Left forelimb (tissue), 1 donor: ENCODE measurements at places on chromosomes 3 and 15.

DNA sequence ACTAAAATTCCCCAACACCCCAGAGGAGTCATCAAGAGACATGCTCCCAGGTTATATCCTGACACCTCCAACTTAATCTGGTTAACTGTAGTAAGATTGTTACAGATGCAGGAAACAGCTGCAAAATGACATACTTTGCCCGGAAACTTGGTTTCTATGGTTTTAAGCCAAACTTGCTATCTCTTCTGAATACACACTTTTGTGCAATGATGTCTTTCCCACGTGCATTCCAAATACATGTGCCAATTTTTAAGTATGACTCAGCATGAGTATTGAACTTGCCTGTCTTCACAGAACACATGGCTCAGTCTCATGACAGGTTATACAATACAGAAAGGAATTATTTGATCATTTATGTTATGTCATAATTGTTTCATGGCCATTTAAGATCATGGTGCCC is 207.0 kb upstream of the DCBLD2 start:
- no peak for DNase-seq

DNA sequence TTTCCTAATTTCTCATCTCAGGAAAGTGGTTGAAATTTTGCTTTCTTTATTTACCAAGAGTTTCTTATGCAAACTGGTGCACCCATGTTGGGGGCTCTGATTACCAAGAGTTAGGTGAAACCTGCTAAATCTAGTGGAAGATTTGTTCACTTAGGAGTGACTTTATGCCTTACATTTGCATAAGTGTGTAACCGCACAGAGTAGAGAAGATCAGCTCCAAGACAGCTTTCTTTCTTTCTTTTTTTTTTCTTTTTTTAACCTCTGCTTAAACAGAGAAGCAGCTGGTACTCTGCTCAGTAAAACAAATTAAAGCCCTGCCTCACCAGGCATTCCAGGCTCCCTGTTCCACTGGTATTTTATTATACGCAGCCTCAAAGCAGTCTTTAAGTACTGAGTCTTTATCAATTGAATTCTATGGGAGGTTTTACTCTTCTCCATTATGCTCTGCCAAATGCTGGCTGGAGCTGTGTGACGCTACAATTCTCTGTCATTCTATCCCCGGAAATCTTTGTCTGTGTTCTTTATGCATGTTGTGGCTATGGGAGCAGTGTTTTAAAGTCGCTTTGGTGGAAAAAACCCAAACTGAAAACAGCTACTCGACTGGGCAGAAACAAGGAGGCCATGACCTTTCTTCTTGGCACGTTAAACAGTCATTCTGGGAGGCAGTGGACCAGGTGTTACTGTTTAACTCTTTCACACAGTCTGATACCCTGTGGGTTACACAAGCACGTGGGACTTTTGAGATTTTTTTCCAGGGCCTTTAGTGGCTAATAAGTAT is 55.2 kb upstream of the GBE1 start:
- DNase-seq, result no peak

DNA sequence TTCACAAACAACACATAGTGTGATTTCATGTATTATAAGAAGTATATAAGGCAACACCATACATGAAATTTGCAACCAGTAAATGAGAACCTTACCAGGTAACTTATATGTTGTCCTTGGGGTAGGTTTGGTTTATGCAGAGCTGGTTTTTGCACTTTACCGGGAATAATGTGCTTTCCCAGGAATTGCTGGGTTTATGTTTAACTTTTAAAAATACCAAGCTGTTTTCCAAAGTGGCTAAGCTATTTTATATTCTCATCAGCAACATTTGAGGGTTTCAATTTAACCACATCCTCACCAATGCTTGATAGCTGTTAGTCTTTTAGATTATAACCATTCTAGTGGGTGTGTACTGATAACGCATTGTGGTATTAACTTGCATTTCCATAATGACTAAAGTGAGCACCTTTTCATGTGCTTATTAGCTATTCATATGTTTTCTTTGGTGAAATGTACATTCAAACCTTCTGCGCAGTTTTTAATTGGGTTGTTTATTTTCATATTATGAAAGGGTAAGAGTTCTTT is 71.6 kb downstream of the KY start:
- no peak for DNase-seq

DNA sequence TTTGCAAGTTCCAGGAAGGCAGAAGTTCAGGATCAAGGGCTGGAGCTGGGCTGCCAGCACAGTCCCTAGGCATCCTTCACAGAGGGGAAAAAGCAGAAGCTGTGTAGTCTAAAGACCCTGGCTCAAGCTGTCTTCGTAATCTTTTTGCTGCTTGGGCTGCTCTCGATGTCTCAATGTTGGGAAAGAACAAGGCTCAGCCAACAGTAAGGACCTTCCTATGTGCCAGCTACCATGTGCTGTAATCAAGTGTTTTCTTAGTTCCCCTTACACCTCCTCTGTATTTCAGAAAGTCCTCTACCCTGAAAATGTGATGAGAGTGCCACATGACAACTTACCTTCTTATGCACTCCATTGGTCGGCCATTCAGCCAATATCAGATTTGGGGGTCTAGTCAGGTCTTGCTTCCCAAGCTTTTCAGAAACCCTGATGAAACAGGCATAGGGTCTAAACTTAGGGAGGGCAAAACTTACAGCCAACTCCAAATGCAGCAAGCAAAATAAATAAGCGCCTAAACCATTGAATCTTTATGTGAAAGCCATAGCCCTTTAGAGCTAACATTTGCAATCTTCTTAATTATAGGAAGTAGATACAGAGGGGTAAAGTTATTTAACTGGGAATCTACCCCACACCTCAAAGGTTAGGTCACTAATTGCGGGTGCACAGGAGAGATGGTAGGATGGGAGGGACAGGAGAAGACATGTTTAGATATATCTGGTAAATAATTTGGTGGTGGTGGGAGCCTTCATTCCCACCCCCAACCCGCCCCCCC is 1.2 kb upstream of the EDEM1 start:
- DNase-seq, result no peak

- DNase-seq, result no peak
These were observed 307.6 kb downstream of the RYR3 start for GRCh38 chr15:33618350-33618749.

- no peak for DNase-seq
These were observed 219.0 kb downstream of the VGLL3 start for GRCh38 chr3:86771741-86772512.

DNA sequence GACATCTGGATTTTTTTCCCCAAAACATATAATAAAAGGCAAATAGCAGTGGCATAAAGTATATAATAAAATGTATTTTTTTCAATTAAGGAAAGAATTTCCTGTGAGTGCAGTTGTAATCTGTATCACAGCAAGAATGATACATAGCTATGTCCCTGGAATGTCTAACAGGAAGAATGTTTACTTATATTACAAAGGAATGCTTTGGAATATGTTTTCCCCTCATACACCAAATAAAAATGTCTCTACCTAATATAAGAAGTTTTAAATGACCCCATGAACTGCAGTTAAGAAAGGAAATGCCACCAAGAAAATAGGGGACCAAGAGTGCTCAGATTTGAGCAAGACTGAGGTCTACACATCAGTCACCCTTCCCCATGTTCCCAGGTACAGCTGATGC is 38.0 kb upstream of the ATP11B start:
- no peak for DNase-seq

- no peak for DNase-seq
These were observed 144.2 kb downstream of the LRTM1 start for GRCh38 chr3:54783611-54784010.

GRCh38 chr3:48088056-48088748 is 72.0 kb upstream of the MAP4 start:
- DNase-seq, result peak; percentile 80

DNA sequence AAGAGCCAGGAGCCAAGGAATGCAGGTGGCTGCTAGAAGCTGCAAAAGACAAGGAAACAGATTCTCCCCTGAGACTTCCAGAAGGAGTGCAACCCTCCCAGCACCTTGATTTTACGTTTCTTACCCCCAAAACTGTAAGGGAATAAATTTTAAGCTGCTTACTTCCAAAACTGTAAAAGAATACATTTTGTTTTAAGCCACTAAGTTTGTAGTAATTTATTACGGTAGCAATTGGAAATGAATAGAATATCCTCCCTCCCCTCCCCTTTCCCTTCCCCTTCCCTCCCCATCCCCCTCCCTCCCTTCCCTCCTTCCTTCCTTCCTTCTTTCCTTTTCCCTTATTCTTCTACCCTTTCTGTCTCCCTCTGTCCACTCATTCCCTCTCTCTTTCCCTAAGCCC is 203.7 kb upstream of the CFAP20DC start:
- DNase-seq, result no peak

DNA sequence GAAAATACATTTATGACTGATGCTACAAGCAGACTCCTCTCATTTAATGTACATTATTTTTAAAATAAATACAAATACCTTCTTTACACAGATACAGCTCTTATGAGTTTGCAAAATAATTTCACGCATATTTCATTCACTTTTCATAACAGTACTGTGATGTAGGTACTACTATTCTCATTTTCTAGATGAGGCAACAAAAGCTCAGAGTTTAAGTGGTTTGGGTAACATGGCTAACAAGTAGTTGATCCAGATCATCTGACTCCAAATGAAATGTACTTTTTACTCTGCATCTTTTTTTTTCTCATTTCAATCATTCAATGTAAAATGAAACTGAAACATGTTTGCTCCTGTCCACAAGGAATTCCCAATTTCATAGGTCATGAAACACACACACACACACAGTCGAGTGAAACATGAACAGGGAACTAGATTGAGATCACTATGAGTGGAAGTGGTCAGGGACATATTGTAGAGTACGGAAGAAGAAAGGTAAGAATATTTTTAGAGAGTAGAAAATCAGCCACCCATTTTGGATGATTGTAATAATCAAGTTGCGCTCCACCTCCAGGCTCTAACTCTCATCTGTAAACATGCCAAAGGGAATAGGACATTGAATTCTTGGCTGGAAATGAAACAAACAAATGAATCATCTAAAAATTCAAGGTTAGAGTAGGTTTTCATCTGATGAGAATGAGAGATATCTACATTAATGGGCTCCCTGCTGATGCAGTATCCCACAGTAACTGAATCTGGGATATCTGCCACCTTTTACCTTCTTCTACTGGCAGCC is 92.4 kb downstream of the CLDN1 start:
- DNase-seq, result no peak

- no peak for DNase-seq
These were observed 220.9 kb downstream of the ITPR1 start for GRCh38 chr3:4714045-4714444.

DNA sequence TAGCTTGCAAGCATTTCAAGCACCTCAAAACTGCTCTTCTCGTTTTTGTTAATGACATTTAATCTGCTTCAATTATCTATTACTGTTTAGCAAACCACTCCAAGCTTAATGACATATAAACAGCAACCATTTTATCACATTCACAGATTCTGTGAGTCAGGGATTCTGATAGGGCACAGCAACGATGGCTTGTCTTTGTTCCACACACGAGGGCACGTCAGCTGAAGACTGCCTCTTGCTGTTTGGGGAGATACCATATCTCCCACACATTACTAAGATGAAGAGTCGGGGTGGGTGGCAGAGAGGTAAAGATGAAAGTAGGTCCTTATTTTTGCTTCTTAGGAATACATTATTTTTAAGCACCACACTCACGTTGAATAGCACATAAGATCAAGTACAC is 19.3 kb downstream of the CPOX start:
- no peak for DNase-seq

GRCh38 chr3:46301122-46301835 is 52.6 kb upstream of the CCR2 start:
- DNase-seq, result no peak

- DNase-seq, result no peak
These were observed 116.1 kb downstream of the NTRK3 start for GRCh38 chr15:88140398-88140797.

DNA sequence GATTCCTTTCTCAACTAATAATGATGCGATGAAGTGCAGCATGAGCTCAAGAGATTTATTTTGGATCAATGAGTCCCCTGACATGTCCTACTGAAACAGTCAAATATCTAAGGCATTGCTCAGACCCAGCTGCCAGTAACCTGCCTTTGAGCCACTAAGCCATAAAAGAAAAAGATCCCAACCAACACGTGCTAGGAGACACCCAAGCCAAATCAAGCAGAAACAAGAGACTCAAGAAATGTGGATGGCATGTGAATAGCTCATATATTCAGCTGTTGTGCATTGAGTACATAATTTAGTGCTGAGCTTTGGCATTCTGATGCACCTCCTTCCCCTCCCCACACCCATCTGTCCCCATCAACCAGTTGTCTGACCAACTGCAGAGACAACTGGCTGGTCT is 29.2 kb downstream of the GJD2 start:
- DNase-seq, result no peak

GRCh38 chr3:177521305-177521704 is 324.0 kb upstream of the TBL1XR1 start:
- DNase-seq, result no peak

DNA sequence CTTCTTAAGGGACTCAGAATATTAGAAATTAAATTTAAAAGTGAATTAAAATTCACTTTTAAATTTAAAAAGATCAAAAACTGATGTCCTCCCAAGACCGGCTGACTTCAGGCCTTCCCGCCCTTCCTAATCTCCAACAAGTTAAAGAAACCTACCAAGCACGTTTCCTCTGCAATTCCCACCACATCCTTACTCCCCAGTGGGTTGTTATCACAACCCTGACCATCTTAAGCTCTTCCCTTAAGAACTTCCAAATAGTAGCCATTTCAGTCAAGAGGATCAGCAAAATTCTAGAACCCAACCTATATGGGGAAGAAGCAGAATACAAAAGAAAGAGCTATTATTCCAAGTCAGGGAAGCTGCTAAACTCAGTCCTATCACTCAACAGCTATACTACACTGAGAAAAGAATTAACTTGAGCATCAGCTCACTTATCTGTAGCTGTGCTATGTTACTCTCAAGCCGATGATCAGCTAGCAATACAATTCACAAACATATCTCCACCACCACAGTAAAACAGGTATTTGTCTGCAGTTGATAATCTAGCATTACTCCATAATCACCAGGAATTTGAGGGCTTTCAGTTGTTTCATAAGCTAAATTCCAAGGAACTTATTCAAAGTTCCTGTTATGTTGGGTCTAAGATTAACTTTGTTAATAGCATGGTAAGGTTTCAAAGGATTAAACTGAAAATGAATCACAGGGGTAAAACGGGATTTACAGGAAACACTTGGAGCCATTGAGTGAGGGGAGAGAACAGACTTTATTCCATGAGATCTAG is 14.3 kb downstream of the ABCC5 start:
- no peak for DNase-seq

GRCh38 chr3:44061961-44062360 is 179.7 kb upstream of the TOPAZ1 start:
- no peak for DNase-seq
